Cardiac septum (tissue), 1 donor: ENCODE measurements at places on chromosomes 6 and 20.

GRCh38 chr6:51529240-51529639 lies 558.2 kb downstream of the PKHD1 start:
- no peak for DNase-seq

DNA sequence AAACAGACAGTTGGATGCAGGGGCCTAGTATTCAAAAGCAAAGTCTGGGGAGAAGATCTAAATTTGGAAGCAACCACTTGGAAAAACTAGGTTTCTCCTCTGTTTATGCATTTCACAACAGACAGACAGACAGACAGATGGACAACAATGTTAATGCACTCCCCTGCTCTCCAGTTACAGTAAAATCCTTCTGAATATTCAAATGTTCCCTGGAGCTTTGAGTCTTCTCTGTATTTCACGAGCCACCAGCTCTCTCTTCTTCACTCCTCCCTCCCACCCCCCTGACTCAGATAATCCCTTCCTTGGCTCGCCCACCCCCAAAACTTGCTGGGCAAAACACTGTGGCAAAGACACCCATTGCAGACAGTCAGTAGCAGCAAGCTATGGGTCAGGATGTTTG lies 129.3 kb upstream of the TOP1 start:
- DNase-seq, result no peak

- DNase-seq, result no peak
These were observed 57.6 kb downstream of the JAG1 start for GRCh38 chr20:10616212-10616611.

- DNase-seq, result no peak
These were observed 97.6 kb upstream of the STMND1 start for GRCh38 chr6:17004269-17004668.

DNA sequence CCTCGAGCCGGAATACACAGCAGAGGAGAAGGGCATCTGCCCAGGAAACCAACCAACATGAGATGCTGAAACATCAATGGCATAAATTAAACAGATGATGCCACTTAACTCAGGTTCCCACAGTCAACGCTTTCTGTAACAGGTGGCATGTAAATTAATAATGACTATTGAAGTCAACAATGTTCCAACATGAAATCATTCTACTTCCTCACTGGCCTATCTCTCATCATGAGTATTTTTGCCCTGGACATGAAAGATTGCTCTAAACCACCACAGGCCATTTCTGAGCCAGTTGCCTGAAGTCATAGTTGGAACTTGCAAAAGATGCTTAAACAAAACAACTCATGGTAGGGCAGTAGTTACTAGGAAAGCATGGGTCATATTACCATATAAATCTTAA lies 397.9 kb upstream of the JARID2 start:
- no peak for DNase-seq

GRCh38 chr6:114997813-114998292 lies 655.0 kb upstream of the HS3ST5 start:
- no peak for DNase-seq

GRCh38 chr20:23754731-23755130 lies 4.0 kb upstream of the CST1 start:
- DNase-seq, result no peak

- no peak for DNase-seq
These were observed 64.0 kb downstream of the B4GALT5 start for GRCh38 chr20:49649672-49650071.

GRCh38 chr20:16701296-16701695 lies 28.5 kb upstream of the SNRPB2 start:
- DNase-seq, result no peak

GRCh38 chr6:93366506-93366905 lies 52.9 kb downstream of the EPHA7 start:
- no peak for DNase-seq

- no peak for DNase-seq
These were observed 198.7 kb downstream of the GPX5 start for GRCh38 chr6:28724395-28724794.

GRCh38 chr6:17032590-17032987 lies 69.3 kb upstream of the STMND1 start:
- no peak for DNase-seq

DNA sequence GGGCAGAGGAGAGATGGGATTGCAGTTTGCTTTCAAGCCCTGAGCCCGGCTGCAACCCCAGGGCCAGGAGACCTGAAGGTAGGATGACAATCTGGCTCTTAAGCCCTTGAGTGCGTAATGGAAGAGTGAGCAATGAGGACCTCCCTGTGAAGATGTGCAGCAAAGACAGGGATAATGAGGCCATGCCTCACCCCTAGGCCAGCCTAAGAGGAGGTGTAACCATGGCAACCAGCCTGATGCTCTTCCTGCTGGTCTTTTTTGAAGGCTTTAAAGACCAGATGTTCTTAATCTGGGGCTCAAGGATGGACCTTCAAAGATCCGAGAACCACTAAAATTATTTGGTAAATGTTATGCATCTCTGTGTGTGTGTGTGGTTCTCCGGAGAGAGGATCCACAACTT lies 8.2 kb downstream of the ARHGAP40 start:
- DNase-seq, result no peak

GRCh38 chr6:53066874-53067706 lies 1.9 kb downstream of the FBXO9 start:
- DNase-seq, result no peak

DNA sequence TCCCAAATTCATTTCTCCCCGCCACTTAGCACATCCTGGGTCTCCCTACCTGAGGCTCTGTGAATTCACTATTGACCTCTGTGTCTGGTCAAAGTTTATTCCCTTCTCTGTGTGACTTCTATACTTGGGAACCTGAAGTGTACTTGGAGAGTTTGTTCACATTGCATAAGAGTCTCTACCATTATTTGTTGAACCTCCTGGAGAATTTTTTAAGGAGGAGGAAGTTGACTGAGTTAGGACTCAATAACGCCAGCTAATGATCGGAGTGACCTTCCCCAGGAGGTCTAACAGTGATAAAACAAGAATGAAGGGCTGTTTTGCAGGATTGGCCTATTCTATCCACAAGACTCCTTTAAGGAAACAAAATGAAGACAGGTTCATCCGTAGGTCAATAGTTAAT lies 23.6 kb downstream of the STMND1 start:
- DNase-seq, result no peak

GRCh38 chr6:34231566-34232336 lies 4.9 kb upstream of the HMGA1 start:
- peak; percentile 50 for DNase-seq

DNA sequence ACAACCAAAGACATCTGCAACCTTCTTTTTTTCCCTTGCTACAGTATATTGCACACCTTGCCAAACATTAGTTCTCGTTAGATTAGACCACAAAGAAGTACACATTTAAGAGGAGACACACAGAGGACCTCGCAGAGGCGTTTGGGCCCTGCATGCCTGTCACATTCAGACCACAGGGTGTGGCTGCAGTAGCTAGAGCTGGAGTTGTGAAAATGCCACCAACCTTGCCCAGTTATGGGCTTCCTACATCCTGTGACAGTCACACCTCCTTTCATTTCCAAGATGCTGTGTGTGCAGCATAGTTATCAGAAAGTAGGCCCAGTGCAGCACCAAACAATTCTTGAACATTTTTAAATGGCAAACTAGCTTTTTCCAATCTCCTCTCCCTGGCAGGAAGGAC lies 2.4 kb downstream of the SYNE1 start:
- DNase-seq, result peak; percentile 76
